Thoracic aorta (tissue), 2 donors: ENCODE measurements at places on chromosomes 6 and 20.

- DNase-seq, result no peak
Measured at GRCh38 chr6:166351715-166352285, 9.5 kb upstream of the SFT2D1 start.

GRCh38 chr6:87670707-87671106, 31.3 kb downstream of the AKIRIN2 start:
- no peak for DNase-seq

DNA sequence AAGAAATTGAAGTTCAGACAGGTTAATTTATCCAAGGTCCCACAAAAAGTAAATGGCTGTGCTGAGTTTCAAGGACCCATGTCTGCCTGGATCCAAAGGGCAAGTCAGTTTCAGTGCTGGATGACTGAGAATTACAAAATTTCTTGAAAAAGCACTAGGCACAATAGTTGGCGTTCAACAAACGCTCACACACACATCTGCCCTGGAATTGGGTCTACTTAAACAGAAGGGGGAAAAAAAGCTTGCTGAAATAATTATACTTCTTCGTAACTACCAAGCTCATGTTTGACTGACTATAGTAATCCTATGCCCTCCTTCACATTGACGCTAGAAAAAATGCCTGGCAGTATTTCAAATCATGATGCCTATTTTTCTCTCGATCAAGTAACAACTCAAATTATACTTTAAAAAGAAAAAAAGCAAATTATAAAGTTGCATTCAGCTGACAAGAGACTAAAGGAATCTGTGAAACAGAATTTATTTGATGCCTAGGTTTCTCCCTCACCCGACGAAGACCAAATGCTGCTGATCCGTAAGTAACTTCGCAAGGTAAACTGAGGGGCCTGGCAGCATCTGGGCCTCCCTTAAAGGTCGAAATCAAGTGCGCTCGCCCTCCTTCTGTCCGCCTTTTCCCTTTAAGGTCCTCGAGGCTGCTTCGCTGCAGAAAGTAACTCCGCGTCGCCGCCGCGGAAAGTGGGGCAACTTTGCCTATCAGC, 650 bp upstream of the CD2AP start:
- DNase-seq, result no peak

DNA sequence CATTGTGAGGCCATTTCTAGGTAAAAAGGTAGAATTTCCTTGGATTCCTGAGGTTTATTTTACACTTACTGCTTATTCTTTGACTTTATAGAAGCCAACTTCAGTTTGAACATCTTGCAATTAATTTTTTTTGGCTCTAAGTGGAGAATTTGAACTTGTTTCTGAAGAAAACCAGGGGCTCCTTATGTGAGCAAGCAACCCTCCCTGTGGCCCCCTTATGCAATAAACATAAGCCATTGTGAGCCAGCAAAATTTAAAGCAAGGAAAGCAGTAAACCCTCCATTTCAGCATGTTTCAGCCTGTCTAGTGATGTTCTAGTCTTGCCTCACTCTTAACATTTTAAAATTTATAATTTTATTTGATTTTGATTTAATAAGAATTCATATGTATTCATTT, 5.6 kb downstream of the HLA-F start:
- no peak for DNase-seq

GRCh38 chr6:11025921-11026635, 18.0 kb downstream of the ELOVL2 start:
- DNase-seq, result no peak

DNA sequence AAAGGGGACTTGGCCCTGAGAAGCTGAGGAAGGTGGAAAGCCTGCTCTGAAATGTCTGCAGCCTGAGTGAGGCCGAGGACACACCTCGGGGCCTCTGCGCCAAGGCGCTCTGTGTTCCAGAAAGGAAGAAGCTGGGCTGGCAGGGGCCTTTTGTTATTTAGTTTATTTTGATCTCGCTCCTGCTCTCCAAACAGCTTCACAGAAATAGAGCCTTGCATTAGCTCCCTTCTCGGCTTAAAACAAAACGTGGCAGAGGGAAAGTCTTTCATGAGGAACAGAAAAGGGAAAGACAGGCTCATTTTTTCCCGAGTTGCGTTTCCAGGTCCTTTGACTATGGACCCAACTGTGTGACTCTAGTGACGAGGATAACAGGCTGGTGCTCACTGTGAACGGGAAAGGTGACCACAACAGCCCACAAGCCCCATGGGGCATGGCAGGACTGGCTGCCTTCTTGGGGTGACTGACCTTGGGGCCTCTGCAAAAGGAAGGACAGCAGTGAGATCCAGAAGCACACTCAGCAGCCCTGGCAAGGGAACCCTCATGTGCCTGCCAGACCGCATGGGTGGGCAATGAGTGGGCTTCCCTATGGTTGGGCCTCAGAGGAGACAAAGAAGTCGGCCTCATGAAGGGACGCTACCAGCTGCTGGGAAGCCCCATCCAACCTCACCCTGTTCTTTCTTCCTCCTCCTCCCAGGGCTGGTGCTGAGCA, 18.7 kb downstream of the LEMD2 start:
- no peak for DNase-seq

DNA sequence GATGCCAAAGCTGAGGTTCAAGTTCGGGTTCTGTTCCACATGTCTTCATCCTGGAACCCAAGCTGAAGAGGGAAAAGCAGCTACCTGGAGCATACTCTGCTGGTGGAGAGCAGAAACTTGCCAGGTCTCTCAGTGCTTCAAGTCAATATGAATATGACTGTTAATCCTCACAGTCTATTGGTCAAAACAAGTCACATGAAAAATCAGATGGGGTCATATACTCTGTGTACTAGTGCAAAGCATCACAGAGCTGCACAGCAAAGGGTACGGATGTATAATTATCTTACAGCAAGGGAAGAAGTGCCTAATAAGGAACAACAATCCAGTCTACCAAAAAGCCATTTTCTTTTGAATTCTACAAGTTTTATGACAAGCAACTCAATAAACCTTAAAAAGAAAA, 11.6 kb downstream of the NCOA7 start:
- DNase-seq, result no peak

GRCh38 chr6:22917344-22917743, 348.0 kb downstream of the HDGFL1 start:
- DNase-seq, result no peak

GRCh38 chr6:116277124-116277523, 2.6 kb downstream of the TSPYL1 start:
- no peak for DNase-seq

DNA sequence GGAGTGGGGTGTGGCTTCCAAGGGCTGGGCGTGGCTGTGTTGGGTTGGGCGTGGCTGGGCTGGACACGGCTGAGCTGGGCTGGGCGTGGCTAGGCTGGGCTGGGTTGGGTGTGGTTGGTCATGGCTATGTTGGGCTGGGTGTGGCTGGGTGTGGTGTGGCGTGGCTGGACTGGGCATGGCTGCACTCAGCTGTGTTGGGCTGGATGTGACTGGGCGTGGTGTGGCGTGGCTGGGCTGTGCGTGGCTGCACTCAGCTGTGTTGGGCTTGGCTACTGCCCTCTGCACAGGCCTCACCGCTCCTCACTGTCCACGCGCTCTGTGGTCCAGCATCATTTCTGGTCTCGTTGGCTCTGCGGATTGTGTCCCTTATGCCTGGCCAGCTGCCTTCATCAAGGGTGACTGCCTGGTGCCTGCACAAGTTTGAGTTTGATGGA, 43.5 kb upstream of the SLCO4A1 start:
- no peak for DNase-seq

DNA sequence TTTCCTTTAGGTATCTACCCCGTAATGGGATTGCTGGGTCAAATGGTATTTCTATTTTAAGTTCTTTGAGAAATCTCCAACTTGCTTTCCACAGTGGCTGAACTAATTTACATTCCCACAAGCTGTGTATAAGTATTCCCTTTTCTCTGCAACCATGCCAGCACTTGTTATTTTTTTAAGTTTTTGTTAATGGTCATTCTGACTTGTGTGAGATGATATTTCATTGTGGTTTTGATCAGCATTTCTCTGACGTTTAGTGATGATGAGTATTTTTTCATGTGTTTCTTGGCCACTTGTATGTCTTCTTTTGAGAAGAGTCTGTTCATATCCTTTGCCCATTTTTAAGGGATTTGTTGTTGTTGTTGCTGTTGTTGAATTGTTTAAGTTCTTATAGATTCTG, 871.1 kb downstream of the KIF16B start:
- DNase-seq, result no peak

DNA sequence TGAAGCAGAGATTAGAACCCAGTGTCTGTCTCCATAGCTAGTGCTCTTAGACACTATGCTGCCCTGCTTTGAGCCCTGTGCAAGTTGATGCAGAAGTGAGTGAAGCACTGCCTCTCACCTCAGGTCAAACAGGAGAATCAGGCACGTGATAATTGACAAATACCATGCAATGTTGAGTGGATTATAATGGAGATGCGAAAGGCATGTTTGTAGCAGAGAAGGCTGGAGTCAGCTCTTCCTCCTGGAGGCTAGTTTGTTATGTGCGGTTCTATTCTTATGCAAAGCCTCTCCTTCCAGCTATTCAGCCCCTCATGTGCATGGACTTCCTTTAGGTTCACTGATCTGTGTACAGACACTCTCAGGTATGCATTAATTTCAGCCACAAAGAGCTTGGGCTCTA, 108.5 kb downstream of the MANEA start:
- DNase-seq, result no peak

GRCh38 chr6:111880181-111880888, 7.1 kb upstream of the FYN start:
- no peak for DNase-seq

DNA sequence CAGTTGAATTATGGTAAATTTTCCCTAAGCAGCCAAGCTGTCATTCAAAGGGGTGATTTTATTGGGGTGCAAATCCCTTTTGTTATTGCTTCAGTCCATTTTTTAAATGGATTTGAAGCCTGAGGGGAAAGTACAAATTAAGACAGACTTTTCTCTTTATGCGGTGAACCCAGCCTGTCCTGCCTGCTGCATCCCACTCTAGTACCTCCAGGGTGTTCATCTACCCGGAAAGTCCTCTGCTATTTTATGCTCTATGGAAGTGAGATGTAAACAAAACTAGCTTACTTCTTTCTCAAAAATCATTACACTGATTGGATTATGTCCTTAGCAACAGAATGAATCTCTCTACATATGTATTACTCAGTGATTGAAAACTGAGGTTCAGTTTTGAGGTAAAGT, 1088.9 kb upstream of the CITED2 start:
- DNase-seq, result no peak

GRCh38 chr6:98695091-98695801, 139.1 kb upstream of the POU3F2 start:
- DNase-seq, result no peak

GRCh38 chr20:34774449-34774848, 51.0 kb downstream of the NCOA6 start:
- DNase-seq, result no peak

- no peak for DNase-seq
Measured at GRCh38 chr6:108606250-108606690, 45.6 kb downstream of the FOXO3 start.

GRCh38 chr6:42193491-42193894, 1.3 kb downstream of the GUCA1B start:
- no peak for DNase-seq
